Mesothelial cell of epicardium (in vitro differentiated cells): ENCODE measurements at places on chromosomes 11 and 22. TPM values are rescaled to one million over a fixed set of nuclear protein-coding genes. Genes with fewer than 3 reads are reported as not detected.
A peak's percentile ranks its signal among the peaks of the same experiment; 100 is the strongest.

GRCh38 chr11:16976379-16976778 lies 37.8 kb downstream of the PLEKHA7 start:
- no peaks in the 10 kb centered on the region for H3K27me3 ChIP-seq
- no peaks in the 10 kb centered on the region for H3K36me3 ChIP-seq
- peaks cover 36% of the 10 kb centered on the region for H3K4me1 ChIP-seq

DNA sequence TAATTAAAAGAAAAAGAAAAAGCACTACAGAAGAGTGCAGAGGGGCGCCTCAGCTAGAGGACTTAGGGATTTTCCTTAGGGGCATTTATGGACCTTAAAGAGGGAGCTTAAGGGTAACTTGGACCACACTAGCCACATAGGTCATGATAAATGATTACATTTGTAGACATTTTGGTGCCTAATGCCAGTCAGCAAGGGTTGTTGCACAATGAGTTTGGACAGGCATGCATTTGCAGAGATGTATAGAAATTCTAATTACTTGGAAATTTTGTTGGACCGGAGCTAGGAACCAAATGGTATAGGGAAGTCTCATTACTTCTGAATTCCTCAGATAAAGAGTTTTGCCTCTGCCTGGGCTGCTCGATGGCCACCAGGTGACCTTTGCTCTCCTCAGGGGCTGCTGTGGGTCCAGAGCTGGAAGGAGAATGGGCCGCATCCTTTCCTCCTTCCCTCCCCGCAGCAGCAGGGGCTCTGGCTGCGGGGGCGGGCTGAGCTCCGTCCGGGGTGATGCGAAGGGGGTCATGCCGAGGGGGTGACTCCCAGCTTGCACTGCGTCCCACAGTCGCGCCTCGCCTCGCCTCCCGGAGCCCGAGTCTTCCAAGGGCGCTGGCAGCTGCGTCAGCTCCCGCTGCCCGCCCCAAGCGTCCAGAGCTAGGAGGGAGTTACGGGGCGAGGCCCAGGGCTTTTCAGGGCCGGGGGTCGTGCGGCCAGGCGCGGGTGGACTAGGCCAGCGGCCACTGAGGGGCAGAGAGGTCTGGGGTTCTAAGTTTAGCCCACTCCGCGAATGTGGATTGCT lies 20.3 kb upstream of the MALAT1 start:
- peaks cover 30% of the 10 kb centered on the region for H3K4me1 ChIP-seq
- DNase-seq, result no peak
- H3K4me3 ChIP-seq, result no peak overlapping the region
- H3K36me3 ChIP-seq, result no peaks in the 10 kb centered on the region

GRCh38 chr11:110053848-110054414 lies 39.3 kb upstream of the ZC3H12C start:
- no peak overlapping the region for H3K4me3 ChIP-seq
- no peak overlapping the region for H3K27ac ChIP-seq
- peaks cover 8% of the 10 kb centered on the region for H3K36me3 ChIP-seq
- H3K4me1 ChIP-seq, result peaks cover 6% of the 10 kb centered on the region

DNA sequence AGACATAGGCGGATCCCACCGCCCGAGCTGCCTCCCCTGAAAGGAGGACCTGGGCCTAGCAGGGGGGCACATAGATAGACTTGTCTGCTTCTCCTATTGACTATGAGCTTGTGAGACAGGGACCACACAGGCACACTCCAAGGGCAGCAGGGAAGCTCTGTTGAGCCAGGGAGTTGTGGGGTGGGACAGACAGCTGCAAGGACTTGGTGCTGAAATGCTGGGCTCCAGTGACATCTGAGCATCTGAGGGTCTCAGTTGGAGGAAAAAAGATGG lies 53.4 kb upstream of the ANO1 start:
- no peak overlapping the region for H3K27ac ChIP-seq
- no peaks in the 10 kb centered on the region for H3K27me3 ChIP-seq
- H3K36me3 ChIP-seq, result no peaks in the 10 kb centered on the region

GRCh38 chr11:110131386-110132123 lies 38.4 kb downstream of the ZC3H12C start:
- H3K27me3 ChIP-seq, result no peaks in the 10 kb centered on the region
- H3K4me1 ChIP-seq, result peaks cover 57% of the 10 kb centered on the region
- no peaks in the 10 kb centered on the region for H3K36me3 ChIP-seq
- no peak for DNase-seq
- H3K27ac ChIP-seq, result no peak overlapping the region
- H3K4me3 ChIP-seq, result no peak overlapping the region

- DNase-seq, result no peak
- no peak overlapping the region for H3K27ac ChIP-seq
- peaks cover 4% of the 10 kb centered on the region for H3K36me3 ChIP-seq
- no peaks in the 10 kb centered on the region for H3K27me3 ChIP-seq
- peaks cover 12% of the 10 kb centered on the region for H3K4me1 ChIP-seq
These were observed 32.9 kb upstream of the RELT start for GRCh38 chr11:73343076-73343873.

DNA sequence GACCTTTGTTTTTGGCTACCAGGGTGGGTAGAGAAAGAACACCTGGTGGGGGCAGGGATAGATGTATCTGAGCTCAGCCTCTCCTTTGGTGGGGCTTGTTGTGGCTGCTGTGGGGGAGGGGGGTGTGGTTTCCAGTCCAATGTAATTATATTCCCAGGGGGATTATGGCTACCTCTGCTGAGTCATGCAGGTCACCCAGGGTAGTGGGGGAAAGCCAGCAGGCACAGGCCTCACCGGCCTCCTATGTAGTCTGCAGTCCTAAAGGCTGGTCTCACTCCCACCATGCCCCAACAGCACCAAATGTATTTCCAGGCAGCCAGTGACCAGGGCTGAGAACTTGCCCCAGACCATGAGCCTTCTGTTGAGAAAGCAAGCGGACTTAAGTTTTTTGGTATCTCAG lies 119.6 kb downstream of the DYNC2H1 start:
- no peak overlapping the region for H3K4me3 ChIP-seq
- H3K4me1 ChIP-seq, result peaks cover 3% of the 10 kb centered on the region
- peaks cover 40% of the 10 kb centered on the region for H3K36me3 ChIP-seq

GRCh38 chr11:68297812-68298658 lies 14.4 kb upstream of the LRP5 start:
- H3K27ac ChIP-seq, result no peak overlapping the region
- no peaks in the 10 kb centered on the region for H3K4me1 ChIP-seq
- H3K27me3 ChIP-seq, result no peaks in the 10 kb centered on the region
- H3K36me3 ChIP-seq, result no peaks in the 10 kb centered on the region
- peak; percentile 88 for DNase-seq

DNA sequence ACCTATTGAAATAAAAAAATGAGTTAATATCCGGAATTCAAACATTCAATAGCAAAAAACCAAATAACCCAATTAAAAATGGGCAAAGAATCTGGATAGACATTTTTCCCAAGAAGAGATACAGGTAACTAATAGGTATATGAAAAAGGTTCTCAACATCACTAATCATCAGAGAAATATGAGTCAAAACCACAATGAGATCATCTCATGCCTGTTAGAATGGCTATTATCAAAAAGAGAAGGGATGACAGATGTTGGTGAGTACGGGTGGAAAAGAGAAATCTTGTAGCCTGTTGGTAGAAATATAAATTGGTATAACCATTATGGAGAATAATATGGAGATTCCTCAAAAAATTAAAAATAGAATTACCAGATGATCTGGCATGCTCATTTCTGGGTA lies 26.9 kb upstream of the OR6M1 start:
- no peak for DNase-seq
- peaks cover 2% of the 10 kb centered on the region for H3K27me3 ChIP-seq
- no peak overlapping the region for H3K27ac ChIP-seq
- H3K4me3 ChIP-seq, result no peak overlapping the region
- peaks cover 2% of the 10 kb centered on the region for H3K4me1 ChIP-seq
- no peaks in the 10 kb centered on the region for H3K36me3 ChIP-seq

GRCh38 chr11:71502026-71502425 lies 25.0 kb upstream of the KRTAP5-7 start:
- no peak overlapping the region for H3K27ac ChIP-seq
- peaks cover 7% of the 10 kb centered on the region for H3K4me1 ChIP-seq
- no peak overlapping the region for H3K4me3 ChIP-seq
- DNase-seq, result peak; percentile 27
- H3K36me3 ChIP-seq, result peaks cover 29% of the 10 kb centered on the region

DNA sequence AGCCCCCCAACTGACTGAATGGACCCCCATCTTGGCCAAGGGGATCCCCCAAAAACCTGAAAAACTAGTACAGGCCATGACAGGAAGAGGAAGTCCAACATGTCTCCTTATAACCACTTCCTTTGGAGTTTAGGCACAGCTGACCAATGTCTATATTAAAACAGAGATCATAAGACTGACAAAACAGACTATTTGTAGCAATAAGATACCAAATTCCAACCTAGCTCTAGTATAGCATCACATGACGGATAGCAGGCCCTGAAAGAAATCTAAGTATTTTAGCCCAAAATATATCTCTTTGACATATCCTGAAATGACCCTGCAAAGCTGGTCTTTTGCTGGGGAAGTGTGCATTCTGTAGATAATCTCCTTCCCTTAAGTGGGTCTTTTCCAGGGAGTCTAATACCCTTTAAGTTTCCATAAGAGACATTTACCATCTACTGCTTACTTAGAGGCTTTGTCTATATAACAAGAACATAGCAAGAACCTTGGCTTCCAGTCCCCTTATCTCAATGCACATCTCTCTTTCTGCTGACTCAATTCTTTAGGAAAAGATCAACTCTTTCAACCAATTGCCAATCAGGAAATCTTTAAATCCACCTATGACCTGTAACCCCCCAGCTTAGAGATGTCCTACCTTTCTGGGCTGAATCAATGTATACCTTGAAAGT lies 34.9 kb upstream of the ACER3 start:
- no peak overlapping the region for H3K4me3 ChIP-seq
- H3K36me3 ChIP-seq, result peaks cover 1% of the 10 kb centered on the region
- DNase-seq, result no peak

DNA sequence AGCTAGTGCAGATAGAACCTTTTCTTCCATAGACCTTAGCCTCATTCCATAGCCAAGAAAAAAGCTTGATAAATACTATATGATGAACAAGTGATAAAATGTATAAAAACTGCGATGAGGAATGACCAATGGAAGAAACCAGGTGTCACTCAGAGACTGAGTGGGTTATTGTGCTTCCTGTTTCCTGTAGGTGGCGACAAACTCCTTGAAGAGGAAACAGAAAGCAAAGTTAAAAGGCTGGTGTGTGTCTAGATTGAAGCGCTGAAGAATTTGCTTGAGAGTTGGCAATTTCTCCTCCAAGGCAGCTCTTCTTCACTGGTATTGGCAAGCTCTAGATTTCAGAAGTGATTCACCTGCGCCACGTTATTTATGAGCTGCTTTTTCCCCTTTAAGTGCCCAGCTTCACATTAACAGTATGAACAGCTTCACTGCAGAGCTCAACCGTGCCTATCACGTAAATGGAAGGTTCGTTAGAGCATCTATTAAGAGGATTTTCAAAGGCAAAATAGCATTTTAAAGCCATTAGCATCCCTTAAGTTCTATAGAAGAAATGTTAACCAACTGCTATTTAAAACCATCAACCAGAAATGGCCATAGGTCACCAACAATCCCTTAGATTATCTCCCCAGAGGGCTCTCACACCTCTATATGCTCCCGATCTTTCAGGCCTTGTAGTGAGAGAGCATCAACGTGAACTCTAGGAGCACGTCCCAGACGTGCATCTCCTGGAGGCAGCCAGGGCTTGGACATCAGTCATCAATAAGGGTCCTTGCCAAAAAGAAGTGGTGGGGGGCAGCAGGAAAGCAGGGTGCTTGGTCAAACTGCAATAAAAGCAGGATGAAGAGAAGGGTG lies 179.4 kb downstream of the CADM1 start:
- H3K27ac ChIP-seq, result no peak overlapping the region
- H3K27me3 ChIP-seq, result no peaks in the 10 kb centered on the region
- H3K4me1 ChIP-seq, result peaks cover 3% of the 10 kb centered on the region
- DNase-seq, result no peak

DNA sequence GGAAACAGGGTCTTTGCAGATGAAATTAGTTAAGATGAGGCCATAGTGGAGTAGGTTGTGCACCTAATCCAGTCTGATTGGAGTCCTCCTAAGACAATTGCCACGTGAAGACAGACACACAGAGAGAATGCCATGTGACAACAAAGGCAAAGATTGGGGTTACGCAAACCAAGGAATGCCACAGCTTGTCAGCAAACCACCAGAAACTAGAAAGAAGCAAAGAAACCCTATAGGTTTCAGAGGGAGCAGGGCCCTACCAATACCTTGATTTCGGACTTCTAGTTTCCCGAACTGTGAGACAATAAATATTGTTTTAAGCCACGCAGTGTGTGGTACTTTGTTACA lies 8.2 kb upstream of the LAYN start:
- H3K4me3 ChIP-seq, result no peak overlapping the region
- no peak overlapping the region for H3K27ac ChIP-seq
- no peak for DNase-seq
- peaks cover 4% of the 10 kb centered on the region for H3K4me1 ChIP-seq
- H3K27me3 ChIP-seq, result peaks cover 14% of the 10 kb centered on the region

DNA sequence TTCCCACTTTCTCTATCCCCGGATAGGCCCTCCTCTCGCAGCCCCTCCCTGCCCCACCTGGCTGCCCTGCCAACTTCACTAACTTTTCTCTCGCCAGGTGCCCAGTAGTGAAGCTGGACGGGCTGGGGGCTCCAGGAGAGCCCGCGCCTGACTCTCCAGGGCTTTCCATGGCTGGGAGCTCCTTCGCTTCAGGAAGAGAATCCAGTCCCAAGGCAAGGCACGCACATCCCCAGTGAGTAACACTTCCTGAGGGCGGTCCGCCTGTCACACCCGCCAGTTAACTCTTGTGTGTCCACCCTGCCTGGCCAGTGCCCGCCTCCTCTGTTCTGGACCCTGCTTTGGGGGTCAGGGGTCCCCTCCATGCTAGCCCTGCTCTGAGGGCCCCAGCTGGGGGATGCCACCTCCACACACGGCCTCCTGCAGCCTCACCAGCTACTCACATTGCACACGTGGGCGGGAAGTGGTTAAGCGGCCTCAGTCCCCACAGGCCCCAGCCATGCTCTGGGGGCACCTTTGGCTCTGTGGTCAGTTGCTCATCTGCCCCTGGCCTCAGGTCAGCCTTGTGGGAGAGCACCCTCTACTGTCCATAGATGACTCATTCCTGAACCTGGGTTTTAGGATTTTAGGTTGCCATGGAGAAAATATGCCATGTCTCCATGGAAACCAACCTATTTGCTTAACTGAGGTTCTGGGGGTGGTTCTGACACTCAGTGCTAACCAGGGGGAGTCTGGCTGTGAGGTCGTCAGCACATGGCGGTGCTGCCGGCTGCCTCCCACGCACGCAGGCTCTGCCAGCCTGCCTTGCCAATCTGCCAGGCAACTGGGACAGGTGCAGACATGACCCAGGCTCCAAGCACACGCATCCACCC lies at the start of gene RIN1:
Gene RIN1 (minus strand): TSS at position 201 of the 869 bp plus-strand sequence. CDS start 32 bp downstream, at position 169.
- peaks cover 15% of the 10 kb centered on the region for H3K4me1 ChIP-seq
- H3K4me3 ChIP-seq, result peak within 1 kb of the TSS; percentile 93
- H3K27ac ChIP-seq, result peak within 1 kb of the TSS; percentile 94
- peaks cover 7% of the 10 kb centered on the region for H3K27me3 ChIP-seq
- peaks cover 2% of the 10 kb centered on the region for H3K36me3 ChIP-seq

The SERHL2 gene
- total RNA-seq, result 2.5 to 3.0 TPM (median 2.6 TPM) in 3 replicates

The KIRREL3 gene
- total RNA-seq, result 0.31 to 1.8 TPM (median 0.95 TPM) in 3 replicates

The RFPL1 gene
- total RNA-seq, result 0.29 to 0.63 TPM (median 0.54 TPM) in 3 replicates

The MRGPRE gene
- not detected in 3 replicates for total RNA-seq

The MYRF gene
- total RNA-seq, result 401 to 436 TPM (median 428 TPM) in 3 replicates

The KIF18A gene
- 12.5 to 15.6 TPM (median 14.7 TPM) in 3 replicates for total RNA-seq

The FREY1 gene
- 2.3 to 3.9 TPM (median 3.4 TPM) in 3 replicates for total RNA-seq

The OR2AG1 gene
- not detected in 3 replicates for total RNA-seq

The SCARF2 gene
- 45.7 to 47.2 TPM (median 46.8 TPM) in 3 replicates for total RNA-seq

The TESMIN gene
- 15.9 to 19.2 TPM (median 16.0 TPM) in 3 replicates for total RNA-seq

The PLAAT3 gene
- 0.89 to 1.6 TPM (median 1.5 TPM) in 3 replicates for total RNA-seq
